ENCODE measurements at places on chromosomes 2 and 18.

DNA sequence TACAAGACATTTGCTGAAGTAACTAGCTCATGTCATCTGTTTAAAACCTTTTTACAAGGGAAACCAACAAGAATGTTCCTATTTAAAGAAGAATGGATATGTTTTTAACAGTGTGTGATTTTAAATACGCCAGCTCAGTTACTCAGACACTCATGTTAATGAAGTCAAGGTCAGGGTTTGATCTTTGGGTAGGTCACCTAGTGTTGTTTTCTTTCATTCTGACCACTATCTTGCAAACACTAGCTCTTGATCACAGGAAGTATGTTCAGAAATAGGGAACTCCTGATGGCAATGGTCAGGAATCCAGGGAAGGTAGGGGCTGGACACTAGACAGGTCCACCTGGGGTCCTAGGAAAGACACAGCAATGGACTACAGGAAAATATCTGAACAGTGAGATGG lies 116.7 kb downstream of the CPS1 start:
- no peak for DNase-seq

- no peak for DNase-seq
These were observed 692.9 kb downstream of the SLC4A3 start for GRCh38 chr2:220320326-220320725.

DNA sequence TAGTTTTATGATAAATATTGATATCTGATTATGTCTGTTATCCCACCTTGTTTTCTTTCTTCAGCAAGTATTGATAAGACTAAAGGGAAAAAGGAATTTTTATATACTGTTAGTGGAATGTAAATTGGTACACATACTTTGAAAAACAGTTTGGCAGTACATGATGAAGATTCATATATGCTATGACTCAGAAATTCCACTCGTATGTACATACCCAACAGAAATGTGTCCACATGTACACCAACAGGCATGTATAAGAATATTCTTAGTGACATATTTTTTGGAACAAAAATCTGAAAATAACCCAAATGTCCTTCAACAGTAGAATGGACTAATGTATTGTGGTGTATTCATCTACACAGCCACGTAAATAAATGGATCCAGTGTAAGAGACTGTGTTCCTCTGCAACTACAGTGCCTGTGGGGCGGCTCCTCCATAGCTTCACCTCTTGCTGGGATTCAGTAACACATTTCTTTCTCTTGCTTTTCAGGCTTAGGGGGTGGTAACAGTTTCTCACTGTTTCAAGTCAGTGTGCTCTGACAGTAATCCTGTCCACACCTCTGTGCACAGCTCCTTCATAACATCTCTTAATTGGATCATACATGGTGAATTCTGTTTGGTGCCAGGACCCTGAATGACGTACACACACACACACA lies 35.5 kb upstream of the ALMS1 start:
- no peak for DNase-seq

DNA sequence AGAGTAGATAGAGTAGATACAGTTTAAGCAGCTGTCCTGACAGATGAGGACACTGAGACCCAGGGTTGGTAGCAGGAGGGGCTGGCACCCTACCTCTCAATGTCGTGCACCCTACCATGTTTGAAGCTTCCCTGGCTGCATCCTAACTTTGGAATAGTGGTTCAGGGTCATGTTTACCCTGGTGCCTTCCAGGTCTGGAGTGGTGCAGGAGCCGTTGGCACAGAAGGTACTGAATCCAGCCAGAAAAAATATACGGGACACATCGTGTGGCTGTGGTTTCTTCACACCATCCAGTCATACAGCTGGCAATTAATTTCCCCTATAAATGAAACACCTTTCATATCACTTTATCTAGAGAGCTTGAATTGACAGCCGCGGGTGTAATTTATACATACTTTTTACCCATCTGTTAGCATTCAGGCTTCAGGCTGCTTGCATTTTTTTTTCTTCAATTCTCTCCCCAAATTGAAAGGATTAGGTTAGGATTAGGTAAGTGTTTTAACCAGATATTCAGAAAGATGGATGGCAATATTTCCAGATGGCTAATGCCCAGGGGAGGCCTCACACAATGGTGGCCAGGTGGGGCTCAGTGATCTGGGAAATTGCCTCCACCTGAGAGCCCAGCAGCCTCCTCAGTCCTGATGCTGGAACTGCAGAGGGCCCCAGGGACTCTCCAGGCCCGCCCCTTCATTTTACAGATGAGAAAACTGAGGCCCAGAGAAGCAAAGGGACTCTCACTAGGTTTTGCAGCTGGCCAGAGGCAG lies 127.0 kb downstream of the CELF4 start:
- DNase-seq = no peak

DNA sequence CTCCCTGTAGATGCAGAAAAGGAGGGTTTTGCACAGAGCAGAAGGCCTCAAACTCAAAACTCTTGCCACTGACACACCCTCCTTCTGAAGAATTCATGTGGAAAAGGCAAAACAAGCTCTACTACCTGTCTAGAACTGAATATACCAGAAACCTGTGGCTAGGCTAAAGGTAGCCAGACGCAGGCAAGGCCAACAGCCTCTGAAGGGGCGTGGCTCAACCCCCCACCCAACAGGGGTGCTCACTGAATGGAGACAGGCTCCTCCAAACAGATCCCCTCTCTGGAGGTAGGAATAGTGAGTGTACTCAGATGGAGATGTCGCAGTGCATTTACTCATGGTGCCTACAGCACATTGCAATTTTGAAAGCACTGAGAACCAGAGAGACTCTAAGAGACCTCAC lies 3.0 kb upstream of the STK17B start:
- no peak for DNase-seq

DNA sequence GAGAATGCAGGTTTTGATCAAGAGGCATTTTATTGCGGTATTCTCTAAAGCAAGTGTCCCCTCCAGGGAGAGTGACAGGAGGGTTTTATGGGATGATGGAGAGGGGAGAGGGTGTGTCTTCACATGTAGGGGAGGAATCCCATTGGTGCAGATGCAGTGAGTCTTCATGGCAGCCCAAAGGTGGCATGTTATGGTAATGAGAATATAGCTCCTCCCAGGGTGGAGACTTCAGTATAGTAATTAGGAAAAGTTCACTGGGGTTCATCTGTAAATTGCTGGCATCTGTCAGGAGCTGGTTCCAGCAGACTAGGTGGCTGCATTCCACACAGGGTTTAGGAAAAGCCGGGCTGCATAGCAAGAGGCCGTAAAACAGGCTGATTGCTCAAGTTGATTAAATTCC lies 230.7 kb upstream of the CCDC68 start:
- DNase-seq = no peak

DNA sequence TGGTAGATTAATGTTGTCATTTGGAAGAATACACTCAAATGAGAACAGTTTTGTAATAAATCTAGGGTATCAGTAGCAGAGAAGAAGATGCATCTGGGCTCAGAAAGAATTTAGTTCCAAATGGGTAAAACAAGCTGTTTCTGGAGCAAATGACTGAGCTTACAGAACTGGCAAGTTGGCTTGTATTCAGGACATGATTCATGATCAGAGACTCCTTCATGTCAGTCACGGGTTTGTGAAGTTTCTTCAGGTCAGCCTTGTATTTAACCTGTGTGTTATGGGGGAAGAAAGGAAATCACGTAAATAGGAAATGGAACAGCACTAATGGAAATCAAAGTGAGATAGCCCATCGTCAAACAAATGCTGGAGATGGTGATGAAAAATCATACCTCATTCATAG lies 109.1 kb downstream of the RIF1 start:
- DNase-seq = no peak

GRCh38 chr2:75922191-75922590 lies 211.5 kb upstream of the GCFC2 start:
- no peak for DNase-seq

- DNase-seq = no peak
These were observed 1.5 kb upstream of the HOXD10 start for GRCh38 chr2:176114930-176115625.

- no peak for DNase-seq
These were observed 47.4 kb upstream of the KDM3A start for GRCh38 chr2:86393521-86394491.

DNA sequence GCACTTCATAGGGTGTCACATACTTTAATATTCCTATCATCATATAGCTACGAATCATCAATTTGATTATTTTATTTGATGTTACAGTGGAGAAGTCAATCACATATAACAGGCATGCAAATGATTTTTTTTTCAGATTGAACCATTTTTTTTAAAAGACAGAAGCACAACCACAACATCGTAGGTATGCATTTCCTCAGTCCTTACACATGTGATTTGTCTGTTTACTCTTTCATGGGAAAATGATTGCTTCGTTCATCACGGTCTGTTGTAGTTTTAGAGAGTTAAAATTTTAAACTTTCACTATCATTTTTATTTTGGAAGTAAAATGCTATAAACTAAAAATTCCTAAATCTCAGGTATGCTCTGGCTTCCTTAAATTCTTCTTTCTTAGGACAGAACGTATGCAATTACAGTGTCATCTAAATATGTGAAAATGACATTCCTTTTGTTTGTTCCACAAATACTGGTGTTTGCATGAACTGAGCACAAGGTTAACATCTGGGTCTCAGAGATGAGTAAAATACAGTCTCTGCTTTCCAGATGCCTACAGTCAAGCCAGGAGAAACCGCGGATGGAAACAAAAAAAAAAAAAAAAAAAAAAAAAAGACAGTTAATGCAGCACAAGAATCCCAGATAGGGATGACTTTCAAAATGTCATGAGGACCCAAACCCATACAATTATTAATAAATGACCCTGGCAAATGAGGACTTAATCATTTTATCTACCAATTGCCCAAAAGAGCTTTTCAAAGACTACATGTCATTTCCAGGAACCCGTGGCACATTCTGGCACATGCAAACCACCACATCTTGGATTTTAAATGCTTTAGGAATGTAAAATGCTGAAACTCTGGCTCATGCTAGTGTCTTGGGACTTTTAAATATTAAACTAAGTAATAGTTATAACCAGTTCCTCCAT lies 201.2 kb downstream of the LRP1B start:
- no peak for DNase-seq

GRCh38 chr2:80462654-80463053 lies 158.1 kb upstream of the LRRTM1 start:
- no peak for DNase-seq

DNA sequence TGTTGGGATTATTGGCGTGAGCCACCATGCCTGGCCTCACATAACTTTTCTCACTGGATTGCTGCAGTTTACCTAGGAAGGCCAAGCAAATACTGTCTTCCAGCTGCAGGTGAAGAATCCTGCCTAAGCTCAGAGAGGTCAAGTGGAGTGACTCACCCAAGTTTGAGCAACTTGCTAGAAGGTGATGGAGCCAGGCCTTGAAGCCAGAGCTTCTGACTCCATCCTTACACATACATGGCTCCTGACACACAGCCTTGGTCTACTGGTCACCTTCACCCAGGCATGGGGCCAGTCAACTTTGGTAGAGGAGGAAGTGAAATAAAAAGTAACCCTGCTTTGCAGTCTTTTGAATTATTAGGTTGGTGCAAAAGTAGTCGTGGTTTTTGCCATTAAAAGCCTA lies 93.5 kb downstream of the VWA3B start:
- DNase-seq = no peak

- no peak for DNase-seq
These were observed 159.6 kb downstream of the AFF3 start for GRCh38 chr2:99982744-99983143.
